Motor neuron (in vitro differentiated cells): ENCODE measurements at places on chromosomes 16 and 17.

- ATAC-seq: no peak
Observed at GRCh38 chr17:199806-200545, 18.5 kb upstream of the DOC2B start.

DNA sequence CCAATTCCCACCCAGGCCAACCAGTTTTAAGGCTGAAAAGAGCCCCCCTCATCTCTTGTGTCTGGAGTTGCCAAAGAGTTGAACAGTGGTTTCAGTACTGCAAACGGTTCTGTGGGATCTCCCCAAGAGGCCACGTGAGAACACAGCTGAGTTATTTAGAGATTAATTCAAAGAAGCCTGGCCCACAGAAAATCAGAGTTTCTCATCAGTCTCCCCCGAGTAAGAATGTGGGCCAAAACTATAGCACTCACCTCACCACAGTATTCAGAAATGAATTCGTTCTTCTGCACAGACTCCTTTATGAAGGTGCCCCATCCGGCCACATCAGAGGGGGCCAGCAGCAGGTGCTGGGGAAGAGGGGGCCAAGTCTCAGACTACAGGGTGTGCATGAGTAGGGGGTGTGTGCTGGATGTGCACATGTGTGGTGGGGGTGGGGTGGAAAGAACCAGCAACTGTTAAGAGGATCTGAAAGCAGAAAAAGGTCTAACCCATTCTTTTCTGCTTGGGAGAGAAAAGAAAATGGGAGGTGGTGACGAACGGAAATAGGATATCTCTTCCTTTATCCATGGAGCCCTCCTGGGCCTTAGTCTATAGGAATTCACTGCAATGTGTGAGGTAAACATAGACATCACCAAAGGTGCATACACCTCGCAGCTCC is 22.6 kb downstream of the CNTNAP1 start:
- ATAC-seq: no peak

GRCh38 chr16:85288341-85288868 is 176.1 kb upstream of the CIBAR2 start:
- ATAC-seq: no peak

- no peak for ATAC-seq
Observed at GRCh38 chr17:49835472-49835871, 12.4 kb downstream of the TAC4 start.
